ENCODE measurements at places on chromosomes 5 and 9.

- no peak for DNase-seq
Observed at GRCh38 chr5:171162596-171162995, 146.5 kb upstream of the TLX3 start.

GRCh38 chr9:81237565-81238231 lies 451.6 kb downstream of the TLE1 start:
- DNase-seq = no peak

GRCh38 chr5:118258223-118258622 lies 730.1 kb downstream of the DTWD2 start:
- no peak for DNase-seq

- no peak for DNase-seq
Observed at GRCh38 chr5:10289353-10289752, 18.3 kb downstream of the CMBL start.

DNA sequence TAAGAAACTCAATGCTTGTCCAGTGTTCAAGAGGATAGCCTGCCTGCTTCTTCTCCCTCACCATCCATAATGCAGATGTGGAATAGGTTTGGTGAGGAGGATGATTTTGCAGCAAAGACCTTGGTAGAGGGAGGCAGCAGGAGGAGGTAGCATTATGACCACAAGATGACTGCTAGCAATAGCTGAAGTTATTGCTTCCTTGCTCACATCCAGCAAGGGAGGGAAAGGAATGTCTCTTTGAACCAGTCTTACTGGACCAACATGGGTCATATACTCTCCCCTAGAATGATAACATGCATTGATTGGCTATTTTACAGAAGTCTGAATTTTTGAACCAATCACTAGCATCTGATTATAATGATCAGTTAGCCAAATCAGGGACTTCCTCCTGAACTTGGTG lies 607.6 kb downstream of the EBF1 start:
- DNase-seq = no peak

DNA sequence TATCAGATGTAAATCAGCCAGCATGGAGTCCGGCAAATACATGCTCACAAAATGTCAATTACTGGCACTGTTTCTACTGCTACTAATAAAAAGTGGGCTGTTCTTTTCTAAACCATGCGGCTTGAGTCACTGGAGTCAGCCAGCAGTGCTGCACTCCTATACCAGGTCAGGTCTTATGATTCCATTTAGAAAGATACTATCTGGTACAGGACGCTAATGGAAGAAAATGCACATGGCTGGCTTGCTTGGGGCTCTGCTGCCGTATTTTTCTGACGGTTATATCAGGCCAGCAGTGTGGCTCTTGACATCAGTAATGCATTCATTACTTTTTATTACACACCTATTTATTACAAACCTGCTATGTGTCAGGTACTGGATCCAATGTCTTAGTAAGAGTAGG lies 74.3 kb downstream of the NDFIP1 start:
- DNase-seq = no peak

DNA sequence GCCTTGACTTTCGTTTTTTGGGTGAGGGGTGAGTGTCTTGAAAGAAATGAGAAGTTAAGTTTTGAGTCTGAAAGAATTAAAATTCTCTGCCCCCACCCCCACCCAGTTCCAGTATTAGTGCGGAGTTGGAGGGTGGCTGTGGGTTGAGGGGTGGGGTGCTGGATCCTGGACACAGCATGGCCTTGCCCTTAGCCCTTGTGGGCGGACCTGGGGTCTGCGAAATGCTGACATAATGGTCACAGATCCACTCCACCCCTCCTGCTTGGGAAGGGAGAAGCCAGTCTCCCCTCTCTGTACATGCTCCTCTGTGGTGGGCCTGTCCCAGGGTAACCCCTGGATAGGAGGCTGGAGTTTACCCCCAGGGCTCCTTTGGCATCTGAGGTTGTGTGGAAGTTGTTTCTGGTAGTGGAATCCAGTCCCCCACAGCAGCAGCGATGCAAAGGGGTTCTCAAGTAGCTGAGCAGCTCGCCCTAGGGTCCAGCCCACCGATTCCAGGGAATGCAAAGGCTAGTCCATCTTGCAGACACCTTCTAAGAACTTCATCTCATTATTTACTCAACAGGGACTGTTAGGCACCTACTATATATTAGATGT lies 42.8 kb upstream of the TCF7 start:
- DNase-seq = no peak

DNA sequence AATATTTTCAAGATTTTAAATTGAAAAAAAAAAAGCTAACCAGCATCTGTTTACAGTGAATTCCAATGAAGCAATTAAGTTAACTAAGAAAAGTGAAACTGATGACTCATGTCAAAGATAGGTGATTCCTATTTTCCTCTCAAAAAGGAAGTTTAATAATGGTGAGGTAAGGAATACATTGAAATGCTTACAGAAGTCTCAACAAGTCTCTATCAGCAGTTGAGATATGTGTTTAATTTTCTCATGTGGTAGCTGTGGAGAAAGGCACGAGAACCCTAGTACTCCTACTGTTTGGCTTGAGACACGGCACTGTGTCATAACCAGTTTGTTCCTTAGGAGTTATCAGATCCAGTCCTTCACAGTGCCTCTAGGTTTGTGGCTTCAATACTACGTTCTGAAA lies 114.5 kb downstream of the SLC25A46 start:
- DNase-seq = no peak

DNA sequence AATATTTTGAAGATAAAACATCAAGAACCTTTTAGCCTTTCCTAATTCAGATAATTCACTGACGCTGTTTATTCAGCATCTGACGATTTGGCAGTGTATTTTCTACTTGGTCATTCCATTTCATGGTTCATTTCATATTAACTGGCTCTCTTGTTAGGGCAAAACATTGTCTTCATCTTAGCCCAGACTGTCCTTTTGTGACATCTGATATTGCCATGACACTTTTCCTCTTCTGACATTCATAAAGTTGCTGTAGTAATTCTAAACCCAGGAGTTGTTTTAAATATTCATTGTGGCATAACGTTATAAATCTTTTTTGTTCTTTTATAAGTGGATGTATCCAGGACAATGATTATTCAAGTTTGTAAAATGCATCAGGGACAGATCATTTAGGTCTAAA lies 1.8 kb downstream of the SCAMP1 start:
- DNase-seq = no peak

- no peak for DNase-seq
Observed at GRCh38 chr5:54309276-54309675, 1.1 kb downstream of the ARL15 start.

- DNase-seq = no peak
Observed at GRCh38 chr9:97809666-97810344, 43.2 kb upstream of the FOXE1 start.

Data from NCI-H524 treated with DMSO at 0.1 percent for 48 hours (cell line).